Endothelial cell of coronary artery (primary cell): ENCODE measurements at places on chromosomes 11 and 22. TPM values are rescaled to one million over a fixed set of nuclear protein-coding genes. Genes with fewer than 3 reads are reported as not detected.

OR51G2 gene
- not detected in 2 replicates for total RNA-seq

OR52E8 gene
- not detected in 2 replicates for total RNA-seq

TRPM5 gene
- not detected in 2 replicates for total RNA-seq

TRIM49 gene
- not detected in 2 replicates for total RNA-seq

JHY gene
- 0.81 and 1.0 TPM in 2 replicates for total RNA-seq

KDM4D gene
- total RNA-seq: 0.28 and 0.72 TPM in 2 replicates

SLCO2B1 gene
- 0.09 and 1.2 TPM in 2 replicates for total RNA-seq

ANO1 gene
- total RNA-seq: 0.09 and 0.47 TPM in 2 replicates

SUSD2 gene
- total RNA-seq: 0.09 and 0.94 TPM in 2 replicates

PRODH gene
- under 0.01 and 0.09 TPM in 2 replicates for total RNA-seq

DNAJB7 gene
- total RNA-seq: not detected in 2 replicates

PRG2 gene
- total RNA-seq: 0.27 TPM in 1 of 2 replicates, not detected in the other

PDGFB gene
- total RNA-seq: 45.0 and 95.6 TPM in 2 replicates

PLAAT3 gene
- total RNA-seq: 22.5 and 51.3 TPM in 2 replicates

MPEG1 gene
- total RNA-seq: not detected in 2 replicates

TRIM48 gene
- total RNA-seq: not detected in 2 replicates

TTC28 gene
- 15.6 and 16.6 TPM in 2 replicates for total RNA-seq

SOX10 gene
- total RNA-seq: not detected in 2 replicates

CCDC188 gene
- total RNA-seq: 6.4 and 6.7 TPM in 2 replicates

CXCR5 gene
- total RNA-seq: not detected in 2 replicates

MYBPC3 gene
- total RNA-seq: not detected in 2 replicates

MAP4K2 gene
- total RNA-seq: 26.5 and 28.4 TPM in 2 replicates
